Activated T-helper 17 cell treated with anti-CD3 and anti-CD28 coated beads, Interleukin-2, amount 50 U/mL, for 72 hours (primary cell): ENCODE measurements at places on chromosomes 12 and 14. TPM values are rescaled to one million over a fixed set of nuclear protein-coding genes. Genes with fewer than 3 reads are reported as not detected.

Gene HSPB8
- total RNA-seq = not detected

- ATAC-seq = no peak
Observed at GRCh38 chr12:106790020-106790419, 15.5 kb downstream of the RIC8B start.

DNA sequence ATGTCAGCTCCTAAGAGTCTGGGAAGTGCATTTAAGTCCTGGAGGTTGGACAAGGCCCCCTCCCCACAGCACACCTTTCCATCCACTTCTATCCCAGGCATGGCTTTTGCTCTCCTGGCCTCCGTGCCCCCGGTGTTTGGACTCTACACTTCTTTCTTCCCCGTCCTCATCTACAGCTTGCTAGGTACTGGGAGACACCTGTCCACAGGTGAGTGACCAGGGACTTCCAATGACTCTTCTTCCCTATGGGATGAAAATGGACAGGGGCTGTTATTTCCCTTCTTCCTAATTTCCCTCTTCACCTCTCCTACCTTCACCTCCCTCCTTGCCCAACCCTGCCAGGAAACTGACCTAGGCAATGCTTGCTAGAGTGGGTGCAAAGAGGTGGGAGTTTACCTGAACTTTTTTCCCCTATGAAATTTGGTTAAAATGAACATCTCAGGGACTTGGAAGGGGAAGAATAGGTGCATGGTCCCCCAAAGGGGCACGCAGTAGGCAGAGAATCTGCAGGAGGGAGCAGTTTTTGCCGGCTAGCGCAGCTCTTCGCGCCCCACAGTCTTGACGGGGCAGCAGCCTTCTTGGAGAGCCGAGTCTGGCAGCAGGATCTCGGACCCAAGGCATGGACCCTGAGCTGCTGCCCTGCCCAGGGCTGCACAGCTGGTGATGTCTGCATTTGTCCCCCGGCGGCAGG is 9.2 kb downstream of the ARHGEF25 start:
- ATAC-seq = no peak

- no peak for ATAC-seq
Observed at GRCh38 chr14:22842211-22843122, 6.1 kb downstream of the MMP14 start.

DNA sequence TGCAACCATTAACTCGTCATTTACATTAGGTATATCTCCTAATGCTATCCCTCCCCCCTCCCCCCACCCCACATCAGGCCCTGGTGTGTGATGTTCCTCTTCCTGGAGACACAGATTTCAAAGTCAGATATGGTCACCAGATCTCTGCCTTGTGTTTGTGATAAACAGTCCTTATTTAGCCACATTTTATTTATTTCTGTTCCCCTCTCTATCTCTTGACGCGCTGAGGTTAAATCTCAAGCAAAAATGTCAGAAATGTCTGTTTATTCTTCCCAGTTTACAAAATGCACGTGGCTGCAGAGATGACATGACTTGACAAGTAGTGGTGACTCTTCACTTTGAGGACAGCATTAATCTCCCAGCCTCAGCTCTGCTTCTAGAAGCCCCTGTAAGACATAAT is 11.5 kb upstream of the RASSF3 start:
- ATAC-seq = peak; percentile 23

GRCh38 chr12:40505327-40505726 is 186.9 kb upstream of the CNTN1 start:
- no peak for ATAC-seq

- ATAC-seq = no peak
Observed at GRCh38 chr14:59347511-59347900, 117.7 kb downstream of the GPR135 start.
